ENCODE measurements at places on chromosomes 1 and 21.

GRCh38 chr1:160797861-160798273 lies 1.9 kb downstream of the LY9 start:
- DNase-seq = peak; percentile 51

DNA sequence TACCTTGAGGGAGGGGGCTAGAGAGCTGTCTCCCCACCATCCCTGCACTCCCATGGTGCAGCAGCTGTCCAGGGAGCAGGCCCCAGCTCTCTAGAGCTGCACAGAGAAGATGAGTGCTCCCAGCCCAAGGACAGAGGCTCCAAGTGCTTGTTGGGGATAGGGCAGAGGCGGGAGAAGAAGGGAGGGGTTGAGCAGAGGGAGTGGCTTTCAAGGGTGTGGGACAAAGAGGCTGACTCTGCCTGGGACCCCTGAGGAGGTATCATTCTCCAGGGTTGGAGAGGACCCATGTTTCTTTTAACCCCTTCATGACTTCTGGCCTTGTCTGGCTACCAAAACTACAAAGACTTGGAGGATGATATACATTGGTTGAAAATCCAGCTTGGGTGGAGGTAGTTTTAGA lies 14.6 kb downstream of the FOXD2 start:
- DNase-seq = no peak

GRCh38 chr1:23959461-23960290 lies at the start of gene PNRC2:
PNRC2 (plus strand) TSS chr1:23959828; CDS start chr1:23961458, 1,630 bp downstream.
- DNase-seq = peak; percentile 91

DNA sequence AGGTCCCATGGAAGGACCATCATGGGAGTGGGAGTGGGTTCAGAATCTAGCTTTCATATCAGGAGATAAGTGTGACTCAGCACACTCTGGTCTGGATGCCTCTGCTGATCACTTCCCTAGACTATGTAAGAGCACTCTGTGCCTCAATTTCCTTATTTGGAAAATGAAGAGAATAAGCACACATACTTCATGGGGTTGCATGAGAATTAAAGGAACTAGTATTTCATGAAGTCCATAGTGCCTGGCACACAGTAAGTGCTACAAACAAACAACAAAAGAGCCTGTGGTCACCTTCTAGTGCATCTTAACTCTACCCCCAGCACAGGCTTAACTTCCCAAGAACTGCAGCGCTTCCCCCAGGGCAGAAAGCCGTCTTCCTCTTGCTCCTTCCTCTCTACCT lies 9.6 kb upstream of the IL20 start:
- no peak for DNase-seq
